Left ventricle myocardium inferior (tissue), 1 donor: ENCODE measurements at places on chromosomes 1 and 21. TPM values are rescaled to one million over a fixed set of nuclear protein-coding genes. Genes with fewer than 3 reads are reported as not detected.
A peak's percentile ranks its signal among the peaks of the same experiment; 100 is the strongest.

The OR2T33 gene
- total RNA-seq: not detected

The CNIH3 gene
- 1.1 TPM for total RNA-seq

The CLCA1 gene
- total RNA-seq: 0.05 TPM

The GUCA2B gene
- total RNA-seq: not detected

The RSPO1 gene
- not detected for total RNA-seq

The DENND2C gene
- total RNA-seq: 3.2 TPM

The OR2T35 gene
- total RNA-seq: not detected

The PDE4B gene
- 3.5 TPM for total RNA-seq

The CPT2 gene
- total RNA-seq: 31.7 TPM

DNA sequence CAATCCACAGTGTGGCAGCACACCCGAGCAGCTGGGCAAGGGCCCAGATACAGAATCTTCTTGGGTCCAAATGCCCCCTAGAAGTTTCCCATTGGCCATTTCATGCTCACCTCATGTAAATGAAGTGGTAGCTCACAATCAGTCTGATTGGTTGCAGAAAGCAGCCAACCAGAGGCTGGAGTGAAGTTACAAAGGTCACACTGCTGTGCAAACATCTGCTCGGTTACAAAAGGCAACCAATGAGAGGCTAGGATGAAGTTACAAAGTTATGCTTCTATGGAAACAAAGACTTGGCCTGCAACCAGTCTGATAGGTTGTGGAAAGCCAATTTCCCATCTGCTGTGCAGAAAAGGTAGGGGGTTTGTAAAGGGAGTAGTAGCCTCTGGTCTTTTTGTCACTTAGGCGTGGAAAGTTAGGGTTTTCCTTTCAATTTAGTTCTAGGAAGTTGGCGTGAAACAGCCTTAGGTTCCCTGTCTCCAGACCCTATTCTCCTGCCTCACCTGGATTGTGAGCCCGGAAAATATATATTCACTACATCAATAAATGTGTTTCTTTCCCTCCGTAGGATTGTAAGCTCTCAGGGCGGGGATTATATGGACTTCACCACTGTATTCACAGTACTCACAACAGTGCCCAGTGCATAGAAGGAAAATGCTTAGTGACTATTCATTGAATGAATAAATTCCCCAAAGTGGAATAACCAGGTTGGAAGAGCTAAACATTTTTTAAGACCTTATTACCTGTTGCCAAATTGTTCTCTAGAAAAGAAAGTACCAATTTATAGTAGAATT is 91.9 kb downstream of the URB2 start:
- no peak for DNase-seq

GRCh38 chr1:17768651-17769241 is 13.6 kb downstream of the ACTL8 start:
- peak; percentile 21 for DNase-seq

DNA sequence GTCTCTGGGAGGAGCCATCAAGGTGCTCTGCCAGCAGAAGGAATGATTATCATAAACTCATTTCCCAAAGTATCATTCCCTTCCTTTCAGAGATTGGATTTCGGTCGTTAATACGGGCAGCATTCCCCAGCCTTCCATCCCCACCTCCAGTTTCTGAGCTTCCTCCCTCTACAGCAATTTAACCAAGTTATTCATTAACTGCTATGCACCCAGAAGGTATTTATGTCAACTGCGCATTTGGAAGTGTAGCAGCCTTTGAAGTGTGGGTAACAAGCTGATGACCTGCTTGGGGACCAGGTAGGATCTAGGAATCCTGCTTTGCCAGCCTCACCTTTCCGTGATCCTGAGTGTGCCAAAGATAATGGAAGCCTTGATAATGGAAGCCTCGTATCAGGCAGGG is 172.4 kb upstream of the IGSF21 start:
- no peak for DNase-seq

DNA sequence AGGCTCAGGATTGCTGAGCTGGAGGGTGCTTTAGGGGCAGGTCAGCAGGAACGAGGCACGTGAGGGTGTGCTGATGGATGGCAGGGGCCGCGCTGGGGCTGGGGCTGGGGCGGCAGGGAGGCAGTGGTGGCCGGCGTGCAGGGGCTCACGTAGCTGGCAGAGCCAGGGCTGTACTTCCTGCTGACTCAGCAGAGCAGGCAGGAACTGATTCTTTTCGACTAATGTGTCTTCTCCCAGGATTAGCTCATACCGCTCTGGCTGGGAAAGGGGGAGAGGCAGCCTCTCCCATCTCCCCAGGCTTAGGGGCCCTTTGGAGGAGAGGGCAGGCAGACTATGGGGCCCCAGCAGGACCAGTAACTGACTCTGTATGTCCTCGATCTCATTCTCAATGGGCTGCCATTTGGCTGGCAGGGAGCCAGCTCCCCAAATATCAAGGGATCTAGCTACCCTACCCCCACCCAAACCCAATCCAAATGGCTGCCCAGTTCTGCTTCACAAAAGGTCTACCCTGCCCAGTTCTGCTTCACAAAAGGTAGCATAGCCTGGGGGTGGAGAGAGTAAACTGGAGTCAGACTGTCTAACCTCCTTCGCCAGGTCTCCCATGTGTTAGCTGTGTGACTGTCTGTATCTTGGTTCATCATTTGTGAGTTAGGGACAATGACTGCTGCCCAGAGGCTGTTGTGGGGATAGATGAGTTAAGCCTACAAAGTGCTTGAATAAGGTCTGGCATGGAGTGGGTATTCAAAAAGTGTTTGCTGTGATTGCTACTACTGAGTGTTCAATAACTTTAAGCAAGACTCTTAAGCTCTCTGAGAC is 100.1 kb upstream of the SLC2A1 start:
- DNase-seq: no peak

- DNase-seq: no peak
Measured at GRCh38 chr1:210373628-210373877, 44.9 kb downstream of the HHAT start.

DNA sequence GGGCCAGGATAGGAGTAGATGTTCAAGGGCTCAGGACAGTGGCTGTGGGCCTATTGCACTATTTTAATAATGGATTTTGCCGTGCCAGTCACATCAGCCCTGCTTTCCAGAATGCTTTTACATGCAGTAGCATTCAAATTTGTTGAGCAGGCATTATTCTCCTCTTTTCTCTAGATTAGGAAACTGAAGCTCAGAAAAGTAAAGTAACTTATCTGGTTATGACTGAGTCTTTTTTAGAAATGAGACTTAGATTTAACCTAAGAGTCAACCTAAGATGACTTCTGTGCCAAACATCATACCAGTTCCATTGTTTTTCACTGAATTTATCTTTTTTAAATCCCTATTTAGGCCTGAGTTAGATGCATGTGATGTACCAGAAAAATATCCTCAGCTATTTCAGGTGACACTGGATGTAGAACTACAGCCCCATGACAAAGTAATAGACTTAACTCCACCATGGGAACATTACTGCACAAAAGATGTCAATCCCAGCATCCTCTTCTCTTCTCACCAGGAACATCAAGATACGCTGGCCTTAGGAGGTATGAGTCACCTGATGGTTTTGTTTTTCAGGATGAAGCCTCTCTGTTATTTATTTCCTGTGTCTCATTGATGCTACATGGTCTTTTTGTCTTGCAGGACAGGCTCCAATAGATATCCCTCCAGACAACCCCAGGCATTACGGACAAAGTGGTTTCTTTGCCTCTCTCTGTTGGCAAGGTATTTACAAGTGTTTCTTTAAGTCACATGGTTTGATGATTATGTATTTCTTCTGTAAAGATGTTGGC is 31.4 kb upstream of the LEPR start:
- DNase-seq: no peak

DNA sequence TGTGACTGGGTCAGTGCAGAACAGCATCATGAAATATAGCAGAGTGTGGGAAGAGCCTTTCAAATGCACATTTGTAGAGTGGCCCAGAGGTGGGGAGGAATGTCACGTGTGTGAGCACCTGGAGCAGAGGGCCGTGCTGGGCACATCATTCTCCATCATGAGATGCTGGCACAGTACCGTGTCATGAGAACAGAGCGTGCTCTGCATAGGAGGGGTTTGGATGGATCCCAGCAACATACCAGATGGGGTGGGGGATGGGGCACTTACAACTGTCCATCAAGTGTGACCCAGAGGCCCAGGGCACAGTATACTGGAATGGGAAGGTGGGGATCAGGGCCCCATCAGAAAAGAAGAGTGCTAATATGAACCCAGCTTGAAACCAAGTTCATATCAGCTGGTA is 182.0 kb downstream of the LMX1A start:
- DNase-seq: peak; percentile 16

DNA sequence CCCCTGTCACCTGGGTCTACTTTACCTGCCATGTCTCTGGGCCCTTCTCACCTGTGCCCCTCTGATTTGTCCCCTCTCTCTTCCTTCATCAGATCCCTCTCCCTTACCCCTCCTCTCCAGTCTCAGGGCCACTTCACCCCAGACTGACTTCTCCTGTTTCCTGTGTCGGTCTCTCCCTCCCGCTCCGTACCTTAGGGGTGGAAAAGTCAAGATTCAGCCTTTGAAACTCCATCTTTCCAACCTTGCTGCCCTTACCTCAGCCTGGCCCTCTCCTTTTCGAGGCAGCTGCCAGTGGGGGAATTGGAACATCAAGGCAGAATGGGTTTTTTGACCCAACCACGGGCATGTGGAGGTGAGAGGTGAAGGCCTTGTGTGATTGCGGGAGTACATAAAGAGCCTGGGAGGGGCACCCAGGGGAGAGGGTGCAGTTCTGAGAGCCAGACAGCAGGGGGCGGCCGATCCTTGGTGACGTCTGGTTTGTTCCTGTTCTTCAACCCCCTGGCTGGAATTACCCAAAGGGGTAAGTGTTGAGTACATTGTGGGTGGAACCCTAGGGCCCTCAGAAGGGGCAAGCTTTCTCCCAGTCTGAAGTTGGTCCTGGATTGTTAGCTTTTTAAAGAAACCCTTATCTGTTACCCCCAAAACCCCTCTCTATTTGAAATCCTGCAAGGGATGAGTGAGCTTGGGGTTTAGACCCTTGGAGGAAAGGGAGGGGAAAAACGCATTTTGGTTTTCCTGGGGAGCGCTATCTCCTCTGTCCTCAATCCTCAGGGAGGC is 12.3 kb upstream of the DMBX1 start:
- peak; percentile 70 for DNase-seq

- DNase-seq: no peak
Measured at GRCh38 chr1:211347077-211347844, 20.6 kb downstream of the TRAF5 start.

- DNase-seq: no peak
Measured at GRCh38 chr1:34477632-34478141, 277.2 kb upstream of the GJB5 start.

- no peak for DNase-seq
Measured at GRCh38 chr1:211865180-211865579, 34.6 kb upstream of the LPGAT1 start.

DNA sequence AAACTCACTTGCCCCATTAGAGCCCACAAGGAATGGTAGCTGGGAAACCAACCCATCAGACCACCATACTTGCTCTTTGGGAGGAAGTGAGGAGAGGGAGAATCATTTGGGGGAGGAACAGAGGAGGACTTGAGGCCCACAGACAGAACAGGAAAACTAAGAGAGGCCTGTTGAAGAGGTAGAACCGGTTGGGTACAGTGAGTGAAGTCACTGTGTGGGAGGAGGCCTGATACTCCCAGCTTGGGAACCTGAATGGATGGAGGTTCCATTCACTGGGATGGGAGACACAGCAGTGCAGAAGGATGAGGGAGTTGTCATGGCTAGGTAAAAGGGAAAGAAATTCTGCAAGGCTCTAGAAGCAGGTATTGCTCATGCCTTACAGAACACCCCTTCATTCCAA is 63.4 kb upstream of the PSEN2 start:
- DNase-seq: no peak

DNA sequence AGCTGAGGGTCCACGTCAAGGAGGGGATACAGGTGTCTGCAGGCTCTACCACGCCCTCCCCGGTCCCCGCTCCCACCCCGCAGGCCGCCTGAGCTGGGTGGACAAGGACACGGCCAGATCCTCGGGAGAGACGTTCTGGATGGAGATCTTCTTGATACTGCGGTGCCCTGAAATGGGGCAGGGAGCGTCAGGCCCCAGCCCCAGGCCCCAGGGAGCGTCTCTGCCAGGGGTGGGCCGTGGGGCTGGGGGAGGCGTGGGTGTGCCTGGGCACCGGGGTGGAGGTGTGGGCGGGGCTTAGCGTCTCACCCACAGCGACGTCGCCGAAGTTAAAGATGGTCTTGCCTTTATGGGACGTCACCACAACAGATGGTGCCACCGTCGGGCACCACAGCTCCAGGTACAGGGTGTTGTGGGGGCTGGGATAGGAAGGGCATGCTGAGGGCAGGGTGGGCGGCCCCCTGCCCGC is 7.3 kb upstream of the TMEM52 start:
- no peak for DNase-seq

DNA sequence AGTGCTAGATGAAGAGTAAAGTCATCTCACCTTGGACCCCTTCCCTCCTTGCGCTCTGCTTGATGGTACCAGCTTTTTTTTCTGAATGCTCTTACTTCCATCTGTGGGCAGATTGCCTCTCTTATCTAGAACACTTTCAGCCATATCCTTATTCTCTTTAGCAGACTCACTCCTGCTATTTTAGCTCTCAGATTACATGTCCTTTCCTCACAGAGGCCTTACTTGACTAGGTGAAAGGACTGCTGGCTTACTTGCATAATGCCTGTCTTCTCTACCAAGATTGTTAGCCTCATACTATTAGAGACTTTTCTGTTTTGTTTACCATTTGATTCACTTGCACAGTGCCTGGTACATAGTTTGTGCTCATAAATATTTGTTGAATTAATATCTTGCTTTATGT is 9.3 kb downstream of the IFI44 start:
- DNase-seq: no peak

- no peak for DNase-seq
Measured at GRCh38 chr1:101004670-101005069, 20.9 kb downstream of the DPH5 start.

DNA sequence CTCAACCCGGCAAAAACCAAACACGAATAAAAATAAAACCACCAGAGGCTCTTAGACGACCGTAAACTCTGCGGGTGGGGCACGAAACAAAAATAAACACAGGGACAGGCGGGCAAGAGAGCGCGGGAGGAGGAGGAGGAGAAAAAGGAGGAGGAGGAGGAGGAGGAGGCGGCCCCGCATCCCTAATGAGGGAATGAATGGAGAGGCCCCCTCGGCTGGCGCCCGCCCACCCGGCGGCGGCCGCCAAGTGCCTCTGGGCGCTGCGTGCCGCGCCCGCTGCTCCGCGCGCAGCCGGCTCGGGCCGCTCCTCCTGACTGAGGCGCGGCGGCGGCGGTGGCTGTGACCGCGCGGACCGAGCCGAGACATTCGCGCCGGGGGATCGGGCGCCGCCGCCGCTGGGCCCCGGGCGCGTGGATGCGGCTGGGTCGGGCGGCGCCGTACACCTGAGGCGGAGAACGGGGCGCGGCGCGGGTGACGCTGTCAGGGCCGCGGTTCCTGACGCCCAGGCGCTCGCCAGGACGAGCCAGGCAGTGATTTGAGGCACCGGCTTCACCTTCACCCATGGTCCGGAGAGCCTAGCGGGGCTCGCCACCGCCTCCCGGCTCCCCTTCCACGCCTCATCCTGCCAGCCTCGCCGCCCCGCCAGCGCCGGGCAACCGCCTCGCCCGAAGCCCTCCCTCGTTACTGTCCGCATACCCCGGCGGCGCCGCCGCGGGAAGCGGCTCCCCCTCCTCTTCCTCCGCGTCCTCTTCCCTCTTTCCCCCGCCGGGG is at the start of gene MARK1:
Gene MARK1 (plus strand): TSS at position 229 of the 771 bp plus-strand sequence. CDS start 687 bp downstream, outside the sequence.
- peak; percentile 84 for DNase-seq
